ENCODE measurements at places on chromosomes 1 and 21.

DNA sequence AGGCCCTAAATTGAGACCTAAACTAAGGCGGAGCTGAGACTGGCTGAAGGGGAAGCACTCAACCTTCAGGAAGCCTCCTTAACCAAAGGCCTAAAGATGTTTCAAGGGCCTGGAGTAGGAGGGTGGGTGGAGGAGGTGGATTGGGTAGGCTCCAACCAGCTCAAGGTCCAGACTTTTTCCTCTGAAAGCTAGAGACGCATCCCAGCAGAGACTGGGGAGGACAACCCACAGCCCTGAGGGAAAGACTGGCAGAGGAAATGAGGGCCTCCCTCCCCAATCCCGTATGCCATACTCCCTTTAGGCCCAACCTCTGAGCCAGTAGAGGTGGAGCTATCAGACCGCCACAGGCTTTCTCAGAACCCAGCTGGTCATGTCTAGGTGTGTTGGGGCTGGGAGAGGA lies 1.1 kb downstream of the ECM1 start:
- DNase-seq: no peak

GRCh38 chr1:225413708-225414375 lies 14.0 kb downstream of the LBR start:
- no peak for DNase-seq

DNA sequence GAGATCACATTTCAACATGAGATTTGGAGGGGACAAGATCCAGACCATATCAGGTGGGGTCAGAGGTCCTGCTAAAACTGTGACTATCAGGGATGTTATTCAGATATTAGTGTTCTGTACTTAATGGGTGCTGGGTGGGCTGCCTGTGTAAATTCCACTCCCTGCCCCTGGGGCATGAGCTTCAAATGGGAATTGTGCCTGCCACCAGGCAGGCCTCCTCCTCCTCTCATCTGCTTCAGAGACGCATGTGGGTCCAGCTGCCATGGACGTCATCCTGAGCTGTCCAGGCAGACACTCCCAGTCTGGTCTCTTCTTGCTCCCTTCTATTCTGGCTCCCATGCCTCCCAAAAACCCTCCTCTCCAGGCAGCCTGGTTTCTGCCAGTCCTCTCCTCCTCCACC lies 10.4 kb downstream of the QSOX1 start:
- DNase-seq: no peak

GRCh38 chr1:3460672-3461131 lies 6.2 kb downstream of the ARHGEF16 start:
- no peak for DNase-seq

All from activated CD4-positive, CD25-positive, alpha-beta regulatory T cell treated with anti-CD3 and anti-CD28 coated beads, Interleukin-2, amount 50 U/mL, for 72 hours (primary cell).